ENCODE measurements at places on chromosomes 16 and 17.

- no peak for DNase-seq
These were observed 310.9 kb downstream of the HAPSTR1 start for GRCh38 chr16:9402293-9402860.

DNA sequence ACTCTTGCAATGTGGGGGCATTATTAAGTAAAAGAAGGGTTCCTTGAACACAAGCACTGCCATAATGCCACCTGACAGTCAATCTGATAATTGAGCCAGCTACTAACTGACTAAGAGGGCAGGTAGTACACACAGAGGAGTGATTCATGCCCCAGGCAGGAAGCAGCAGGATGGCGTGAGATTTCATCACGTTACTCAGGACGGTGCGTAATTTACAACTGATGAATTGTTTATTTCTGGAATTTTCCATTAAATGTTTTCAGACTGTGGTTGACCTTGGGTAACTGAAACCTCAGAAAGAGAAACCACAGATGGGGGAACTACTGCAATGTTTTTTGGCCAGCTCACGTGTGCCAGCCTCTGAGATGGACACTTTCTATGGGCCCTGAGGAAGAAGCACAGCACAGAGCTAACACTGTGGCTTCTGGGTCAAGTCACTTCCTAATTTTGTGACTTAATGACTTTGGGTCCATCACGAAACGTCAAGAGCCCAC is 46.7 kb downstream of the C17orf67 start:
- no peak for DNase-seq

- DNase-seq = no peak
These were observed 831 bp downstream of the ALOX15B start for GRCh38 chr17:8039611-8040168.

- DNase-seq = no peak
These were observed 170.3 kb downstream of the CHD9 start for GRCh38 chr16:53224951-53225533.

DNA sequence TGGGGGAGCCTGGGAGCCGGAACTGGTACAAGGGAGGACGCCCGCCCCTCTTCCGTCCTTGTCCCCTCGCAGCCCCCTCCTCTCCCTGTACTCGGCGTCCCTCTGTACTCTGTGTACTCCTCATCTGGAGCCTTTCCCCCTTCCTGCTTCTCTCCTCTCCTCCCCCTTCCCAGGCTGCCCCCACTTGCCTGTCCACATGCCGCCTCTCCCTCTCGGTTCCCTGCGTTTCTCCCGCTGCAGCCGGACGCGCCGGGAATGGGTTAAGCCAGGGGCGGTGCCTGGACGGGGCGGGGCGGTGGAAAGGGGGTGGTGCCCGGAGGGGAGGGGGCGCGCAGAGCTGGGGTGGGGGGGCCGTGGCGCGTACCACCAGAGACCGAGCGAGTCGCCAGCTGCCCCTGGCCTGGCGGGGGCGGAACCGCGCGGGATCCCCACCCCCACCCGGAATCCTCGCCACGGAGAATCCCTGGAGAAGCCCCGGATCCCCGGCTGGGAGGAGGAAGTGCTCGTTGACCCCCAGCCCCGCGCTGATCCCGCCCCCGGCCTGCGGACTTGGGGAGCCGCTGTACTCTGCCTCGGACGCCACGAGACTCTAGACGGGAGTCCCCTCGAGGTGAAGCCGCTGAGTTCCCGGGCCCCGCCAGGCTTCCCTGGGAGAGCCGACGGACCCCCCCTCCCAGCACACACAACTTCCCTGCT is 22.6 kb downstream of the GJD3 start:
- peak; percentile 87 for DNase-seq

GRCh38 chr16:30947859-30948666 is 805 bp upstream of the ORAI3 start:
- peak; percentile 85 for DNase-seq

DNA sequence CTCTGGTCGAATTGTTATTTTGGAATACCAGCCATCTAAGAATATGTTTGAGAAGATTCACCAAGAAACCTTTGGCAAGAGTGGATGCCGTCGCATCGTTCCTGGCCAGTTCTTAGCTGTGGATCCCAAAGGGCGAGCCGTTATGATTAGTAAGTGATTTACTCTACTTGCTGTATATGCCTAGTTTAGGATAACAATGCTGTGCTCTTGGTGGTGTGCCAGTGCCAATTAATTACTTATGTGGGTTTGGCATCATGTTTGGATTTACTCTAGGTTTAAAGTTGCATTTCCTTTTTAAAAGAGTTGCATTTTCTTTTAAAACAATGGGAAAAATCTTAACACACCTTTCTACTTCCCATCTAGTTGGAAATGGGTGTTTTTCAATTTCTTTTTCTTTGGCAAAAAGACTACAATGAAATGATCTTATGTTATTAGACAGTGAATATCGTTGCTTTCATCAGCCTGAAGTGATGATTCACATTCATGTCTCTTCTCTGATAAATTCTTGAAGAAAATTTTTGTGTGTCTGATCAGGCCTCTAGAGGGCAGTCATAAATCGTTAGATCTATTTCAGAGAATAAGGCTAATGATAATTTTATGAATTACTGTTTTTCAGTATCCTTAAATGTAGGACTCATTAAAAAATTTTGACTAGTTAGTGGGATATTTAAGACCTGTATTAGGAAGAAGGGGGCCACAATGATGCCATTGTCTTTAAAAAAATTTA is 5.6 kb downstream of the SF3B3 start:
- no peak for DNase-seq

- DNase-seq = no peak
These were observed 16.5 kb downstream of the CNTNAP1 start for GRCh38 chr17:42698736-42699414.

GRCh38 chr16:30740364-30741251 is 7.6 kb upstream of the PHKG2 start:
- DNase-seq = peak; percentile 92

- no peak for DNase-seq
These were observed 33.4 kb upstream of the SLC38A10 start for GRCh38 chr17:81328489-81328888.

DNA sequence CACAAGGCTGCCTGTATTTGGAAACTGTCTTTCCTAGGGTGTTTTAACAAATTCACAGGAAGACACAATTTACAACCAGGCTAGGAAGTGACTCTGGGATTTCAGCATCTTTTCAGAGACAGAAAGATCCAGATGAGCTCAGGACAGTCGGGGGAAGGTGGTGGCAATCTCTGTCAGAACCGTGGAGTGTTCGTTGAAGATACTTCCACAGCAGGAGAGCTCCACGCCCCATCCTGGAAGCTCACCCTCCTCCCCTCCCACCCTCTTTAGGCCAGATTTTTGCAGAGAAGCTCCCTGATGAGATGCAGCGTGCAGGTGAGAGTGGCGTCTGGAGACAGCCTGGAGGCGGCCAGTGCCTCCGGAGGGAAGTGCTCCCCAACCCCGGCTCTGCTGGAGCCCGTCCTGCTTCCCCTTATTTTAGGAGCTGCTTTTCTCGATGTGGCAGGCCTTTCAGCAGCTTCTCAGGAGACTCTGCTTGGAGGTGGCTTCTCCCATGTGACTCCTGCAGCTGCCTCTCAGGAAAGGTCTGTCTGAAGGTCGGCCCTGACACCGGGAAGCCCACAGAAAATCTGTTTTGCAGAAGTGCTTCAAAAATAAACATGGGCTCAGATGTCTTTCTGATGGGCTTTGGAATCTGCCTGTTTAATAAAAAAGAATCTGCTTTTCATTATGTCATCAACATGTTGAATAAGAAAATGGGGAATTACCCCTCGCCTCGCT is 186.4 kb upstream of the CHMP6 start:
- DNase-seq = no peak

DNA sequence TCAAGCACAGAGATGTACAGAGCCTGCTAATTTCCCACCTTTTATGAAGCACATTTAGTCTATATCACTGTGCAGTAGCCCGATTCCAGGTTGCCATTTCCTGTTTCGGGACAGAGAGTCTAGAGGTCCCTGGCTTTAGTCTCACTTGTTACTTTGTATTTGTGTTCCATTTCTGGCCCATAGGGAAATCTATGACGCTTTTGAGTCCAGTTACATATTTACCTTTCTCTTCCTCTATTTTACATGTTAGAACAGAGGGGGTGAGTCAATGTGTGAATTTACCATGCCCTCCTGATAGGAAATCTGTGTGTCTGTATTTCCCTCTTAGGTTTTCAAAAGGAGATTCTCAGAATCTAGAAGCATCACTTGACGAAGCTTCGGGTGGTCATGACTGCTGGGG is 227.1 kb upstream of the ZFHX3 start:
- DNase-seq = no peak

DNA sequence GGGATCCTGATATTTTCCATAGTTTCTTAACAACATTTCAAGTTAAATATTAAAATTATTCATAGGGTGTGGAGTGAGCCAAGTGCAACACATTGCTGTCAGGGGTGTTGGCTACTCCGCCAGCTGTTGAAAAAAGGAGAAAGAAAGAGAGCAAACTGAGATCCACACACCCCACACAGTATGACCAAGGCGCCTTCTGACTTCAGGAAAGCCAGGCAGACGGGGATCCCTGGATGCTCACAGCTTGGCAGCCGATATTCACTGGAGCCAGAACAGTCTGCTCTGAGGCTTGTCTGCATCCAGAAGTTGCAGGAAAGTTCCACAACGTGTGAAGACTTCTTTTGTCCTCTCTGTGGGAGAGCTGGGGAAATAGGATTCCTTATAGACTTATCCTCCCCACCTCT is 9.3 kb downstream of the CHD9NB start:
- peak; percentile 43 for DNase-seq

- no peak for DNase-seq
These were observed 107.6 kb downstream of the SLC39A11 start for GRCh38 chr17:72984926-72985325.

GRCh38 chr16:65034915-65035314 is 86.9 kb downstream of the CDH11 start:
- DNase-seq = no peak

- DNase-seq = no peak
These were observed 80.5 kb downstream of the COPRS start for GRCh38 chr17:31778523-31778922.

GRCh38 chr16:65121870-65122723 is at the start of gene CDH11:
CDH11 (minus strand) TSS chr16:65122063; CDS start chr16:65004869, 117,194 bp downstream.
- DNase-seq = peak; percentile 62

DNA sequence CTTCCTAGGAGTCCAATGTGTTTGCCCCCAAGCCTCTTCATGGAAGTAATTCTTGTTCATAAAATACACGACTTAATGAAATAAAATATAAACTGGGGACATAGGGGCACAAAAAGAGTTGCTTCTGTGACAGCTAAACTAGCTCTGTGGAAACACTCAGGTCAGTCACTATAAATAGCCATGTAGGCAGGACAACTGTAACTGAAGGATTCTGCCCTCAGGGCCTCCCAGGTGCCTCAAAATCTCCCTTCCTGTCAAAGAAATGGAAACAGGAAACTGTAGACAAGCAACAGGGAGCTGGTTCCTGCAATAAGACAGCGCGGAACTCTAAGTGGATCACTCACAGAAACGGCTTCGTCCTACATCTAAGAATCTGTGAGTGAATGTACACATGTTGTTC is 178.1 kb upstream of the ZFHX3 start:
- DNase-seq = no peak

GRCh38 chr17:292016-292415 is 60.6 kb downstream of the RPH3AL start:
- DNase-seq = no peak

DNA sequence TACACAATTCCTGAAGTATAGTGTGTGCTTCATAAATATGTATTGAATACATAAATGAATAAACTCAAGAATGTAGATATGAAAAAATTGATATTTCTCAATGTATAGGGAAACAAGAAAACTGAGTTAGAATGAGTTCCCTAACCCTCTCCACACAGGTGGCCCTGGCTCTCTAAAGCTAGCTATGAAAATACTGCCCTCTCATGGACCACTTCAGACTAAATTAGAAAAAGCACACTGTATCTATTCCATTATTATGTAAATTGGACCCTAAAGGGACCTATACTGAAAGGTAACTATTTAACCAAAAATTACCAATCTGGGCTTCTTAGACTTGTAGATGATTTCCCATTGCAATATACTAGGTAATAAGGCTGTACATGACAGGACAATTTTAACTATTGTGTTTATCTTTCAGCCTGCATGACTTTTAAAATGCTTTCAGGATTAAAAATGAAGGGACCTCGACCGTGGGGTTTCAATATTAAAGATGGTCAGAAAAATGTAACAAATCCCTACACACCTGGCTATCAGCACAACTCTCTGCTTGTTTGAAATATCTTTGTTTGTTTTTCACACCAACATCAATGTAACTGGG is 672.5 kb upstream of the KIF2B start:
- no peak for DNase-seq
